Stimulated activated naive CD8-positive, alpha-beta T cell treated with anti-CD3 and anti-CD28 coated beads, Interleukin-15, Interleukin-2, amounts not matched to agents 100 U/mL and 50 U/mL, for 24 hours (primary cell): ENCODE measurements at places on chromosomes 4 and X.

- DNase-seq = peak; percentile 6
These were observed at the start of gene OPHN1 for GRCh38 chrX:68433155-68433980. TSS of gene OPHN1 (minus strand) at chrX:68433495. CDS start at chrX:68433020, 475 bp downstream.

DNA sequence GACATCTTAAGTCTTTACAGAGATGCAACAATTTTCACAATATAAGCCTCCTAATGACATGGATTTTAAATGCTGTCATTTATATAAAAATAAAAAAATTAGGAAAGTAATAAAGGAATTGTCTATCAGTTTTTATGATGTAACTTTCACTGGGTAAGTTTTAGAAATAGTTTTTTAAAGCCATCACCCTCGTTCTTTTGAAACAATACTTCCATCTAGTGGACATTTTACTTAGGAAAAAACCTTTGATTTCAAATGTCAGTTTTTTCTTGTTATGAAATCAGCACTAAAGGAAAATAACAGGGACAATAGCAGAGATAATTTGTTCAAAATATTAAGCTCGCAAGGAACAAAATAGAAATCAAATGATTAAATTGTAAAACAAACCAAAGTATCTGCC lies 24.3 kb upstream of the NDNF start:
- no peak for DNase-seq

DNA sequence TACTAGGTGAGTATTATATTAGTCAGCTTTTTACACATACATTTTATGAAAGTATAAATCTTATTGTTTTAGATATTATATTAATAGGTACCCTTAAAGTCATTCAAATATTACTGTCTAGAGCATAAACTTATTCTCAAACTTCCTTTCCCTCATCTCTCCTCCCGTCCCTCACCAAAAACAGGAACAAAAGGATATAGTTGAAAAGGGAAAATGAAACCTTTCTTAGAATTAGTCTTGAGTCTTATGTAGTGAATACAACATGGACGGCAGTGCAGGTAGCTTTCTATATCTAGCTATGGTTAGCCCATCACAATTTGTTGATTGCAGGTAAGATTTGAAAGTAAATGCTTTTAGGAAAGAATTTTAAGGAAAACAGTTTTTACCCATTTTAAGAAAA lies 65.6 kb downstream of the RBPJ start:
- DNase-seq = no peak

GRCh38 chr4:74555231-74555630 lies 110.3 kb downstream of the AREG start:
- DNase-seq = no peak

- DNase-seq = no peak
These were observed 419.1 kb upstream of the BOD1L1 start for GRCh38 chr4:14046642-14047041.

DNA sequence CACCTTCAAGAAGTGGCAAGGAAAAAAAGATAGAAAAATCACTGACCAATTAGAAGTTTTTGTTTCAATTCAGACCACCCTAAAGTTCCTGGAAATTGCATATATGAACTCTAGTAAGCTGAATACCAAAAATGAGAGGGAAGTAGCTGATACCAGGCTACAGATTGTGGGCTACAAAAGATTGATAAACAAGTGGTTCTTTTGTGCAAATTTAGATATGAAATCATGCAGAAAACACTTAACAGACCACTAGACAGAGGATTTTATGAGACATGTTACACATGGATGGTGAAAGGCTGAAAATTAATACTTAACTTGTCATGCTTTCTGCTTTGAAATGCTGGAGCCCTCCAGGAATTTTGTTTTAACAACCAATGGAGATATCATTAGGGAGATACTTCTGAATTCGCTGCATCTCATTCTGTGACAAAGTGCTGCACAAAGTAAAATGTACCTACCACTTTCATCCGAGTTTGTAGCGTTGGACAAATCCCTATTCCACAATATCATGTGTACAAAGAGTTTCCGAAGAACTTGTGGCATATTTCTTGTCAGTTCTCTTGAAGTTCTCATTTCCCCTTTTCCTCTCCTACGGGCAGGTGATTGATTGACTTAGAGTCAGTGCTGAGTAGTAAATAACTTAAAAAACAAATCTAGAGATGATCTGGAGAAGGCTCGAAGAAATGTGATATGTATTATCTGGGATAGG lies 235.0 kb downstream of the PALLD start:
- no peak for DNase-seq

- DNase-seq = no peak
These were observed 357.8 kb downstream of the TLL1 start for GRCh38 chr4:166230841-166231240.

GRCh38 chrX:100681599-100681998 lies 37.6 kb downstream of the SRPX2 start:
- no peak for DNase-seq

DNA sequence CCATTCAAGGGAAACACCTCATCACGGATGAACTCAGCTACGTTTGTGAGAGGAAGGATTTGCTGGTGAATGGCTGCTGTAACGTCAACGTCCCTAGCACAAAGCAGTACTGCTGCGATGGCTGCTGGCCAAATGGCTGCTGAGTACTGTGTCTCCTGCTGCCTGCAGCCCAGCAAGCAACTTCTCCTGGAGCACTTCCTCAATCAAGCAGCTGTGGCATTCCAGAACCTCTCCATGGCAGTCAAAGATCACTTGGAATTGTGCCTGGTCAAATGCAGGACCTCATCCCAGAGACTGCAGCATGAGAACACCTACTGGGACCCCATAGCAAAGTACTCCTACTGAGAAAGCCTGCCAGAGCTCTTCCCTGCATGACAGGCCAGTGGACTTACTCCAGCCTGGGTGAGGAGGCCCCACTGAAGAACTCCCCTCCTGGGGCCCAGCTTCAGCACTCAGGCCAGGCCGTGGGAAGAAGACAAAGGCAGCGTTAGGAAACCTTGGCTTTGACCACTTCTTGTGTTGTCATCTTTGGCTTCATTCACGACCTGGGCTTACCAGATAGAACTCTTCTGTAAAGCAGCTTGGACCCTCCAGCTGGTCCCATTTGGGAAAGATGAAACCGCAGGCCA lies 244.3 kb downstream of the RBMX2 start:
- no peak for DNase-seq

DNA sequence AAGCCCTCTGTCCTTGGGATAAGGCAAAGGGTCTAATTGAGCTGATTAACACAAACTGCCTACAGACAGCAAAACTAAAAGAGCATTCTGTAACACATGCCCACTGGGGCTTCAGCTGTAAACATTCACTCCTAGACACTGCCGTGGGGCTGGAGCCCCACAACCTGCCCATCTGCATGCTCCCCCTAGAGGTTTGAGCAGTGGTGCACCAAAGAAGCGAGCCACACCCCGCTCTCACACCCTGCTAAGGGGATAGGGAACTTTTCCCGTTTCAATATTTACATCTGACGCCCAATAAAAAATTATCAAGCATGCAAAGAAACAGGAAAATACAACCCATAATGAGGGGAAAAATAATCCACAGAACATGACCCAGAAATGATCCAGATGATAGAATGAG lies 46.9 kb upstream of the HSD17B10 start:
- DNase-seq = peak; percentile 6

GRCh38 chr4:165289423-165289785 lies 38.1 kb upstream of the MSMO1 start:
- DNase-seq = no peak

- no peak for DNase-seq
These were observed 495.9 kb upstream of the FAM241A start for GRCh38 chr4:111649308-111649707.

DNA sequence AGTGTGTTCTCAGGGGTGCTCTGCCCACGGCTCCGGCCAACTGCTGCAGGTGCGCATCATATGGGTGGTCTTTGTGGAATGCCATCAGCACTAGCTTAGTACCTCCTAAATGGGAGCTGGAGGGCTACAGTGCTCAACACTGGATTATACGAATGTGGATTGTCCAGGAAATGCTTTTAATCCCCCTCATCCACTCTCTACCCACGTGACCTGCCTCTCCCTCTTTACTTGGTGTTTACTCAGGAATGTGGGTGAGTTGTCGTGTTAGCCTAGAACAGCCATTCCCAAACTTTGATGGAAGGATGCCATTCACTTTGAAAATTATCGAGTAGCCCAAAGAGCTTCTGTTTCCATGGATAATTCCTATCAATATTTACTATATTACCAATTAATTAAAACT lies 150.8 kb downstream of the PTTG2 start:
- no peak for DNase-seq

GRCh38 chr4:159764343-159764952 lies 661.6 kb downstream of the RAPGEF2 start:
- DNase-seq = no peak

DNA sequence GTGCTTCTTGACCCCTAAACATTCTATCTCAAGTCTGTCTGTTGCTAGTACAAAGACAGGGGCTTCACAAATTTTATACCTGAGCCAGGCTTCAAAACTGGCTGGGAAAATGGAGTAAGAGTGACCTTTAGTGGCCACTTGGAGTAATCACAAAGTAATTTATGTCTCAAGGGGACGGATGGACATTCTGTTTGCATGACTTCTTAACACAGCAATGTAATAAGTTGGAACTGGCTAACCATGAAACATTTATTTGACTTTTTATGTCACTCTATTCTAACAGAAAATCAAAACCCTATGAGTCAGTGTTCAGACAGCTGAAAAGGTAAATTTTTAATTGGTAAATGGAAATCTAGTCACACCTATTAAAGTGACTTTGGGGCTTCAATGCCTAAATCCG lies 600.6 kb downstream of the ANKRD50 start:
- DNase-seq = no peak

GRCh38 chr4:123495530-123495929 lies 98.9 kb downstream of the SPRY1 start:
- no peak for DNase-seq

DNA sequence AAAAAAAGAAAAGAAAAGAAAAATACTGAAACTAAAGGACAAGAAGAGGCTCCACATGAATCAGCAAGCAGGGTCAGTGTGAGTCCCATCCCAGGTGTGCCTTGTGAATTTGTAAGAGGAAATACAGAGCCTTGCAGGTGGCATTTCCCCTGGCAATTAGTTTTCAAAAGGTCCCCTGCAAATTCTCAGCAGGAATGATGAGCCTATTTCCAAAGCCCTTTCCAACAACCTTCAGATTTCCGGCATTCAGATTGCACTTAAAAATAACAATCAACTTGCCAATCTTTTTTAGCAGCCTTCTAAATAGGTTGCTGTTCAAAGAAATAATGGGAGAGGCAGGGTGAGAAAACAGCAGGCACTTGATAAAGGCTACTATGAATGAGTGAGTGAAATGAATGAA lies 66.4 kb upstream of the OR13H1 start:
- DNase-seq = no peak

DNA sequence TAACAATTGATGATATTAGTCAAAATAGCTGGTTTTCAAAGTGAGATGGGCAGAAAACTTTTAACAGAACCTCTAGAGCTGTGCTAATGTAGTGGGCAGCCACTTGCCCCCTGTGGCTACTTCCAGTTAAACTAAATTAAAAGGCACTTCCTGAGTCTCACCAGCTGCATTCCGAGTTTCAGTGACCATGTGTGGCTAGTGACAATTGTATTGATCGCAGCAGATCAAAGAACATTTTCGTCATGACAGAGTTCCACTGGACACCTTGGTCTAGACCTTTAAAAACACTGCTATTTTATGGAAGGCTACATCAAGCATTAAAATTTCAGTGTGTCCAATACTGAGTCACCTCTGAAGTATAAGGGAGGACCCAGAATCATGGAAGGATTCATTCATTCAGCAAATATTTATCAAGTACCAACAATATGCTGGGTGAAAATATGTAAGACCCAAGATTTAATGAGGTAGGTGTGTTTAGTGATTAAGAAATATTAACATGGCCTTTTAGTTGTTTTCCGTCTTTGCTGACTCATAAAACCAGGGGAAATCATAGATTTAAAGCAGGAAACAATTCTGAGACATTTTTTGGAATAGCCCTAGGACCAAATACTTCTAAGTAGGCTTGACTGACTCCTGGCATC lies 5.1 kb upstream of the FAT1 start:
- DNase-seq = no peak

DNA sequence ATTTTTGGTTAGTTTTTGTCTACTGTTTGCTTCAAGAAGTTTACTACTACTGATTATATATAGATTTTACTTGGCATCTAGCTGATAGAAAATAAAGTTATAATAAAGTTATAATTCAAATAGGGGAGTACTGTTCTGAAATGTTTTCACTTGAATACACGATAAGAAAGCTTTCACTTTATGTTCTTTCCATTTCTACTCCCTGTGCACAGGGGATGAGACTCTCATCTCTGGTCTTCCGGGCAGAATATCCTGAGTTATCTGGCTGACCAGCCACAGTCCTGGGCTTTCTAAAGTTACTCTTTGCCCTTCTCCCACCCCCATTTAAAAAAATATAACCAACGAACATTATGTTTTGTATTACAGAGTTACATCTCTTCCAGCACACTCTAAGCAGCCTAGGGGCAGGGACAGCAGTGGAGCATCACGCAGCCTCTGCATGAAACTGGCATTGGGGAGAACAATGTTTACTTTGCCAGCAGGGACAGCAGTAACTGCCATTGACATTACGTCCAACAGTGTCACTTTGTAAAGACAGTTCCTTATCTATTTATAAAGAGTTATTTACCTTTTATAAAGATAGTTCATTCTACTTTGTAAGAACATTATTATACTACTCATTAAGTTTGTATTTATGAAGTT lies 64.3 kb downstream of the METTL14 start:
- DNase-seq = no peak

DNA sequence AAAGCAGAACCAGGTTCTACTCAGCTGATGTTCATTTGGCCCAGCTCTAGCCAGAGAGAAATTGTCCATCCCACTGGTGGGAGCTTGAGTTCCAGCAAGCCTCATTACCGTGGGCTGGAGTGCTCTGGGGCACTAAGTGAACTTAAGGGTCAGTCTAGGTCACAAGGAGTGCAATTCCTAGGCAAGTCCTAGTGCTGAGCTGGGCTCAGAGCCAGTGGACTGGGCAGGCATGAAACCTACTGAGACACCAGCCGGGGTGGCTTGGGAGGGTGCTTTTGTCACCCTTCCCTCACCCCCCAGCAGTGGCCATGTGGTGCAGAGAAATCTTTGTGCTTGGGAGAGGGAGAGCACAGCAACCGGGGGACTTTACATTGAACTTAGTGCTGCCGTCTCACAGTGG lies 39.4 kb downstream of the GSX2 start:
- DNase-seq = no peak

DNA sequence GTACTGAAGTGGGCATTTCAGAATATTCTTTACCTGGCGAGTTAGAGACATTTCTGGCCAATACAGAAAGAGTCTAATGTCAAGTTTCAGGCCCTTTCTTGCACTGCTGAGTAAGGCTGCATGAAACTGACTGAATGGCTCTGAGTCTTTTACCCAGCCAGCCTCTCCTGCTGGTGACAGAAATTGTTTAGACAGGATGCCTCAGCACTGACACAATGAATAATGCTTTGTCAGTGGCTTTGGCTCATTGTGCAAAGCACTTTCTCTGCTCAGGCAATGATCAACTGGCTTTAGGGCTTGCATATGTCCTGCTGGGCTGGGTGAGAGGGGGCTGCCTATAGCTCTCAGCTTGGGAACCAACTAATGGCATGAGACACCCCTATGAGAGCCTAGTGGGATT lies 45.5 kb downstream of the CLNK start:
- no peak for DNase-seq

DNA sequence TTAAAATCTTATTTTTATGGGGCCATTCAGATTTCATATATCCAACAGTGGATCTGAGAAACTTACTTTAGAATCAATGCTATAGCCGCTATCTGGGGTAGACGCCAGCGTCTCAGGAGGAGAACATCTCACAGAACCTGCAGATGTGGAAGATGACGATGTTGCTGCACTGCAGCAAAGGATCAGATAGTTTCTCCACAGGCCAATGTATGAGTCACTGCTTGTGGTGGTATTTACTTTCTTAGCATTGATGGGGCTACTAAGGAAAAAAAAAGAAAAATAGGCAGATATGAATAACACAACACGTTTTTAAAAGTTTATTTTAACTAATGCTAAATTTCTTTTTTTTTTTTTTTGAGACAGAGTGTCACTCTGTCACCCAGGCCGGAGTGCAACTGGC lies 85.9 kb downstream of the ZAR1 start:
- no peak for DNase-seq
